ENCODE measurements at places on chromosomes 5 and 9.
A peak's percentile ranks its signal among the peaks of the same experiment; 100 is the strongest.

- DNase-seq: no peak
These were observed 192.9 kb downstream of the EPB41L4A start for GRCh38 chr5:112226215-112226614.

- no peak for DNase-seq
These were observed 8.2 kb upstream of the TYRP1 start for GRCh38 chr9:12684974-12685373.

DNA sequence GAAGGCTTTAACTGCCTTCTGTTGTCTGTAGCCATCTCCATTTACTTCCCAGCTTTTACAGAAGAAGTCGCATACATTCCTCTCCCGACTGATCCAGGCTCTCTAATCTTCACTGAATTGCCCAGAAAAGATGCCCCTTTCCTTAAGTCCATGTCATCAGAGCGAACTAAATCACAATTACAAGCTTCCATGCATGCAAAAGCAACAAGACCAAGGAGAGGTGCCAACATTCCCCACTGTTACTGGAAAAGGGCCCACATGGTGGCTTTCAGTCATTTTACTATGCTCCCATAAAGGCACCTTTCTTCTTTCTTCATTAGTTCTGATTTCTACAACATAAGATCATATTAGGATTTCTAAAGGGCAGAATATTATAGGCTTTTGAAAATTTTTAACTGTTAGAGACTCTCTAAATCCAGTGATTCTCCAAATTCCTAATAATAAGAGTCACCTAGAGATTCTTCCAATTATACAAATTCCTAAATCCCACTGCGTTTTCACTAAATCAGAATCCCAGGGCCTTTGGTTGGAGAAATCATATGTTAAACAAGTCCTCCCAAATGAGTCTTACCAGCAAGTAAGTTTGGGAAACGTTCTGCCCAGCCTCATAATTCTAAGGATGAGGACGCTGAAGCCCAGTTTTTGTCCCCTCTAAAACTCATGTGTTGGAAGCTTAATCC lies 17.0 kb upstream of the ZFR start:
- no peak for DNase-seq

DNA sequence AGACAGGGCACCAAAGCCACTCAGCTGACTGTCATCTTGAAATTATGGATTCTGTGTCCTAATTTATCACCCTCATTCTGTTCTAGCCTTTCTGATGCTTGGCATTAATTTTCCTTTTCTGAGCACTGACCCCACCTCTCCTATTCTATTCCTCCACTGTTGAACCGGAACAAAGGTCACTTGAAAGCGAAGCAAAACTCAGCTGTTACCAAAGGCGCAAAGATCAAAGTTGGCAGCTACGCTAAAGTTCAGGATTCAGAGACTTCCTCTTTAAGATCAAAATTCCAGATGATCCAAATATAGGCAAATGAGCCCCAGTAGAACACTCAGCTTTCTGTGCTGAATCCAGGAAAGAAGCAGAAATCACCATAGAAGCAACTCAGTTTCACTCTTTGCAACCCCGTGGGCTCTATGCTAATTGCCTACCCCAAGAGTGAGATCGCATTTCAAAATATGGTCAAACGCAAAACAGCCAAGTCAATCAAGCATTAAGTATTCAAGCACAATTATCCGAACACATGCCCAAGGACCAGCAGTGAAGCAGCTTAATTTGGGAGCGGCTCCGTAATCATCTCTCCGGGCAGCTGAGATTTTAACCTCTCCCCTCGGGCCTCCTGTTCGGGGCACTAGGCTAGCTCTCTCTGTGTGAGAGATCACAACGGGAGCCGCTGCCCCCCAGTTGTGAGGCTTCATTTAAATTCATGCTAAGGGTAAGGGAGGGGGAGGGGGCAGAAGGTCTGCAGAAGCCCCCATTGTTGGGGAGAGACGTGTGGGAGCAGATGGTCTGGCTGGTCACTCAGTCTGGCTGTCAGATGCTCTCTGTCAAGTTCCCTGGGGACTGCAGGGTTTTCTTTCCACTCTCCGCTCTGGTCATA lies 288.6 kb downstream of the ELAVL2 start:
- DNase-seq: no peak

DNA sequence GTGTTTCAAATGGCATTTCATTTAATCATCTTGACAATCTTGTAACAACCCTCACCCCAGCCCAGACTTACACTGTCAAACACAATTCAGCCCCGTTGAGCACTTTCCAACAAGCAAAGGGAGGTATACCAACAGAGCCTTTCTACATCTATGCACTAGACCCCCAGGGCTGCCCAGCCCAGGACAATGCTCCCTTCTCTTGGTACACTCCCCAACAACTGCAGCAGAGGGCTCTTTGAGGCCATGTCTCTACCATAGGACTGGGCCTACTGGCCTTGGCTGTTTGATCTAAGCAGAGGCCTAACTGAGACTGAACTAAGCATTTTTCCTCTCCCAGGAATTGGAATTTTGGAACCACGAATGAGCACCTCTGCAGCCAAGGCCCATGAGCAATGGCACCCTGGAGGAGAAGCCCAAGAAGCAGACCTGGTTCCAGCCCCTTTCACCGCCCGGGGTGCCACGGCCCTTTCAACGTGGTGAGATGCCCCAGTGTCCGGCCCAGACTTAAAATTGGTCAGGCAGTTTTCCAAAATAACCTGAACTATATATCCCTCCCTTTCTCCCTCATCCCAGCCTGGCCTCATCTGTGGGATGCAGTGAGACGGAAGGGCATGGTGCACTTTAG lies 43.6 kb downstream of the B4GALT1 start:
- no peak for DNase-seq

GRCh38 chr9:93206576-93207155 lies 22.7 kb downstream of the WNK2 start:
- no peak for DNase-seq

- no peak for DNase-seq
These were observed 59.6 kb downstream of the PRUNE2 start for GRCh38 chr9:76846297-76846696.

- DNase-seq: no peak
These were observed 85.2 kb downstream of the ATG10 start for GRCh38 chr5:82057051-82057450.

DNA sequence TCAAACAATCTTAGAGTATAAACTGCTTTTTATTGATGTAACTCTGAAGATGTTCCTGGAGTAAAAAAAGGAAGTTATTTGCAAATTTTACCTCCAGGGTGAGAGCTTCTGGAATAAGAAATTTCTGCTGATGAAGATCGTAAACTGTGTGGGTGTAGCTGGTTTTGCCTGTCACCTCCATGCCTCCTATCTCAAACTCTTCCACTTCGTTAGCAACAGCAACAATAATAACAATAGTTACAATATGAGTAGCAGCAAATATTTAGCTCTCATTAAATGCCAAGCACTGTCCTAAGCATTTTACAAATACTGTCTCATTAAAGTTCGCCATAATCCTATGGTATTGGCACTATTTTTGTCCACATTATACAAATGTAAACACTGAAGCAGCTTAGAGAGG lies 57.9 kb downstream of the GCNT1 start:
- DNase-seq: no peak

- no peak for DNase-seq
These were observed 312.0 kb upstream of the EDIL3 start for GRCh38 chr5:84696651-84697050.

- peak; percentile 37 for DNase-seq
These were observed 95.7 kb downstream of the KCNT1 start for GRCh38 chr9:135797507-135798262.

- DNase-seq: no peak
These were observed 15.9 kb downstream of the SRD5A1 start for GRCh38 chr5:6649186-6649585.

GRCh38 chr9:90176901-90177300 lies 465.7 kb downstream of the DIRAS2 start:
- DNase-seq: no peak

DNA sequence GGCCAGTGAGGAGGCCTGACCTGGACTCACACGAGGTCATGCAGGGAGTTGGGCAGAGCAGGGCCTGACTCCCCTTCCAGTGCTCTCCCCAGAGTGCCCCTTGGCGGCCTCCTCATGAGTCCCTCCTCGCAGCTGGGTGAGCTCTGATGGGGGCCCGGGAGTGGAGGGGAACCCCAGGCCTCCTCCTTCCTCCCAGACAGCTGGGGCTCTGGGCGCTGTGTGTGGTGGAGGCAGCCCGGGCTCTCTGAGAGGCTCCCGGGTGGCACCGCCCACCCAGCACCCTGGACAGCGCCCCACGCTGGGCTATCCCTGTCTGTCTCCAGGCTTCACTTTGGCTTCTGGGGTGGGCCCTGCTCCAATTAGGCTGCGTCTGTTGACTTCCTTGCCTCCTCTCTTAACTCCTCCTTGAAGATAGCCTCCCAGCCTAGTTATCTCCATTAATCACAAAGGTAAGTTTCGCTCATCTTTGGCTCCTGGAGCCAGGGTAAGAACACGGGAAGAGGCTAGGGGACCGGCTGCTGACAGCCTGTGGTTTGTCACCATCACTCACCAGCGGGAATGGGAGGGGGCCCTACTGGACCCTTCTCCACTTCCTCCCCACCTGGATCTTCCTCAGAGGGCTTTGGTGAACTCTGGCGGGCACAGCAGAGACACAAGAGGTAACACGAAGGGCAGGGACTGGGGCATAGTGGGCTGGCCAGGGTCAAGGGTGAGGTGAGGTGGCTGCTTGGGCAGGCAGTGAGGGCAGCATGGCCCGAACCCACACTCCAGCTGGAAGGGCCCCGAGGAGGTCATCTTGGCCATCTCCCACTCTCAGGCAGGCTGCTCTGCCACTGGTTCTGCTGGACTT lies 13.1 kb downstream of the PSD2 start:
- peak; percentile 81 for DNase-seq

GRCh38 chr9:23790351-23791260 lies 35.4 kb downstream of the ELAVL2 start:
- no peak for DNase-seq

DNA sequence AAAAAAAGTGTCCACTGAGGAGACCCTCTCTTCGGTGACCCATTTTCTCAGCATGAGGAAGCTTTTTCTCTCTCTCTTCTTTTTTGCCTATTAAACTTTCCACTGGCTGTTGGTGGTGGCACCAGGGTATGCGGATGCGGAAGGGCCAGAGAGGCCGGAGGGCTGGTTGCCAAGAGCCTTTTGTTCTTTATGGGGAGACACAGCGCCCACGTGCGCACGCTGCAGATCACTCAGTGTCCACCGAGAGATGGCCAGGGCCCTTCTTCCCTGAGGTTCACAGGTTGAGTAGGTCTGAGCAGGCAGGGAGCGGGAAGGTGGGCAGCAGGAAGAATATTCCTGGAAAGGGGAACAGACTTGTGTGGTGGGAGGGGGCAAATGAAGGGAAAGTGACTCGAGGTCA lies 69.1 kb downstream of the STK10 start:
- DNase-seq: no peak

- no peak for DNase-seq
These were observed 174.2 kb downstream of the CRB2 start for GRCh38 chr9:123530244-123530643.

GRCh38 chr9:130785053-130785452 lies 50.0 kb upstream of the ABL1 start:
- DNase-seq: no peak

DNA sequence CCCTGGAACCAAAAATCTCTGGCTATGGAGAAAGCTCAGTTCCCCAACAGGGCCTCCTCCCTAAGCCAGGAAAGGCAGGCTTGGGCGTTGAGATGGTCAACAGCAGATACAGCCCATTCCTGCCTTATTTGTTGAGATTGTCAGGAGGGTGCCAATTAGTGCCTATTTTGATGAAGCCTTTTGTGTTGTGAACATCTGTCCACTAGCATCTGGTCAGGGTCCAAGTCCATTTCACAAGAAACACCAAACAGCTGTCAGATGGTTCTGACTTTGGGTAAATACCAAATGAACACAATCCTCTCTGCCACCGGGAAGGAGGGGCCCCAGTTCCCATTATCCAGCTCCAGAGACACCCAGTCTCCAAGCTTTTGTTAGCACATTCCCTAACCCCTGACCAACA lies 19.9 kb downstream of the SEMA6A start:
- DNase-seq: no peak

DNA sequence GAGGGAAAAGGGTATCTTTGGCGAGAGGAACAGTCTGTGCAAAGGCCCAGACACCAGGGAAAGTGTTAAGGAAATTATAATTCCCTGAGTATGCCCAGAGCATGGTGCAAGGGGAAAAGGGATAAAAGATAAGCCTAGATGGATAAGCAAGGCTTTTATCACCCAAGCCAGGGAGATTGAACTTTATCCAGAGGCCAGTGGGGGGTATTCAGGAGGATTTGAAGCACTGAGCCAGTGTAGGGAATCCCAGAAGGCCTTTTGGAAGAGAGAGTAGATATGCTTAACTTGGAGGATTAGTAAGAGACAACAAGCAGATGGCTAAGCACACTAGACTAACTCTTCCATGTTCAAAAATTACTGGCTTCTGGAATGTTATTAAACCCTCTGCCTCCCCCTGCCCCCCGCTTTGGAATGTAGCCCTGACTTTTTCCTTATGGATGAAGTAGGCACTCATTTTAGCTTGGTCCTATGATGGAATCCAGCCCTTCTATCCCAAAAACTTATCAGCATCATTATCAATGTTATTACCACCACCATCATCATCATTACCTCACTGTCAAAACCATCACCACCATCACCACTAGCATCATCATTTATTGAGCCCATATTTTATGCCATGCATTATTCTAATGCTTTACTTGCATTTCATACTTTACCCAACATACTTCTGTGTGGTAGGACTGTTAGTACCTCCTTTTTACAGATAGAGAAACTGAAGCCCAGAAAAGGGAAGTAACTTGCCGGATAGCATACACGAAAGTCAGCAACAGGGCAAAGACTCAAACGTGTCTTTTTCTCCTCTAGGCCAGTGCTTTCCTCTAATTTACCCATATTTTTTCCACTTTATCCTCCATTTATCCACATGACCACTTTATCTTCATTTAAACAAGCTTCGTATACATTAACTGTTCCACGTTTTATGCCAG lies 237.0 kb downstream of the PAPPA start:
- no peak for DNase-seq

Measured in DND-41 (cell line).